Fibroblast of skin of right biceps (primary cell): ENCODE measurements at places on chromosomes 4 and X.

DNA sequence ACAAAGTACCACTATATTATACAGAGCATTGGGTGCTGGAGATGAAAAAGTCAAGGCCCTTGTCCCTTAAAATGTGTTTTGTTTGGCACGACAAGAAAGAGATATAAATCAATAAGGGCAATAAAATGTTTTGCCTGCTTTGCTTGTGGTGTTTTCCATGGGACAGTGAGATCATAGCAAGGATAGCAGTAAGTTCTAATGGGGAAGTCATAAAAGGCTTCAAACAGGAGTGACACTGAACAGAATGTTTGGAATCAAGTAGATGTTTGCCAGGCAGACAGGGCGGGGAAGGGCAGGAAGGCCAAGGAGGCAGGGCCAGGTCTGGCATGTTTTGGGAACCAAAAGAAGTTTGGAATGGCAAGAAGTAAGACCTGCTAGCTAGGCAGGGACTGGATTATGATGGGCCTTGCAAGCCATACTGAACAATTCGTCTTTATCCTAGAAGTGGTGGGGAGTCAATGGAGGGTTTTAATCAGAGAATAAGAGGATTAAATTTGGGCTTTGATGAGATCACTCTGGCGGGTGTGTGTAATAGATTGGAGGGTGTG is 16.4 kb downstream of the FGF2 start:
- DNase-seq: no peak

- no peak for DNase-seq
These were observed 26.6 kb downstream of the VSIG4 start for GRCh38 chrX:66013194-66013816.

GRCh38 chrX:130841776-130842175 is 61.2 kb downstream of the ENOX2 start:
- DNase-seq: no peak

GRCh38 chr4:138181287-138181686 is 60.9 kb downstream of the SLC7A11 start:
- DNase-seq: peak; percentile 26

GRCh38 chr4:48252313-48252712 is 17.3 kb downstream of the TEC start:
- DNase-seq: no peak

- DNase-seq: no peak
These were observed 15.8 kb downstream of the RPL39 start for GRCh38 chrX:119775517-119776238.

- DNase-seq: no peak
These were observed 36.4 kb downstream of the FAM193A start for GRCh38 chr4:2572866-2573265.

DNA sequence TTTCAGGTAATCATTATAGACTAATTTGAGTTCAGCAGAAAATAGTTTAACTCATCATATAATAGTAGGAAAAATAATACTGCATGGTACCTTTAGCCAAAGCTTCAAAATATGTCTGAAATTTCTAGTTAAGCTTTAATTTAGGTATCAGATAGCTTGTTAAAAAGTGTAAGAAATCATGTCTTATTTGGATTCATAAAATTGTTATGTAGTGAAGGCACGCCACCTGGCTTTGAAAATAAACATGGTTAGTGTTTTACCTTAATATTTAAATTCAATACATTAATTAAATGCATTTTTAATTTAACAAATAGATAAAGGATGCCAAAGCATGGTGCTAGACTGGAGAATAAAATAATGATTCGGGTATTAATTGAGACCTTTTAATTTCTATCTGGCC is 211.4 kb downstream of the FSTL5 start:
- DNase-seq: no peak

DNA sequence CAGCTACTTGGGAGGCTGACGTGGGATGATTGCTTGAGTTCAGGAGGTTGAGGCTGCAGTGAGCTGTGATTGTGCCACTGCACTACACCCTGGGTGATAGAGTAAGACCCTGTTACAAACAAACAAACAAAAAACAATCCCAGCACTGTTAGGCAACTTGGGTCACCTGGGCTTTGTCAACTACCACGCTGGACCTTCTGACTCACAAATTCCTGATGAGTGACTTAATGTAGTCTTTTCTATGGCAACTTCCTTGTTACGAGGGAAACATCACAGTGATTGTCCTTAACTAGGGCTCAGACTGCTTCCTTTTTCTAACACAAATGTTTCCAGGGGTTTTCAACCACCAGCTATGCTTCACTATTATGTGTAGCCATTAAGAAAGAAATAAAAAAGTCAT is 128.8 kb upstream of the GPC4 start:
- peak; percentile 75 for DNase-seq

DNA sequence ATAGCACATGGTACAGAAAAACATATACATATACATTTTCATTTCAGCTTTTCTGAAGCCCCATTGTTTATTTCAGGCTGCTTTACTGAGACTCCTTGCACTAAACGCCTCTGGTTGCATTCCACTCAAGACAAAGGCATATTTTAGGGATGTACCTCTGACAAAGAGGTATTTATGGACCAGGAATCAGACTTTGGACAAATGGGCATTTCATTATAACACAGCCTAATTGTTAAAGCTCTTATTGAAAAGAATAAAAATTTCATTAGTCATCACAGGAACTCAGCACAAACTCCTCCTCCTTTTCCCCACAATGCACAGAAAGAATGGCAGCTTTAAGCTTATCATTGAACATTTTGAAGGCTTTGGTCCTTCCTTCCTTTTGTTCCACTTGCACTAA is 62.9 kb upstream of the UGT8 start:
- DNase-seq: no peak

DNA sequence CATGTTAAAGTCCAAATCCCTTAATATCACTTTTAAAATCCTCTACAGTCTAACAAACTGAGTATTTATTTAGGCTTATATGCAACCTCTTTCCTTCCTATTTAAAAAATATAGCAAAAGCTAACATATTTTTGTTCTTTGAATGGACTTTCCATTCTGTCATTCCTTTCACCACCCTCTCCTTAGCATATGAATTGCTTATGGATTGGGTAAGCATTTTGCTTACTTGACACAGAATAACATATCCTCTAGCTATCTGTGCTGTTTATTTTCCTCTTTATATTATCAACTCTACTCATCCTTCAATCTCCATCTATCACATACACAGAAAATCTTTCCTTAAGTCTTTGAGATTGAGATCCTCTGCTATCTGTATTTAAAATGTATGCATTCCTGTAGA is 206.1 kb upstream of the NEIL3 start:
- no peak for DNase-seq

DNA sequence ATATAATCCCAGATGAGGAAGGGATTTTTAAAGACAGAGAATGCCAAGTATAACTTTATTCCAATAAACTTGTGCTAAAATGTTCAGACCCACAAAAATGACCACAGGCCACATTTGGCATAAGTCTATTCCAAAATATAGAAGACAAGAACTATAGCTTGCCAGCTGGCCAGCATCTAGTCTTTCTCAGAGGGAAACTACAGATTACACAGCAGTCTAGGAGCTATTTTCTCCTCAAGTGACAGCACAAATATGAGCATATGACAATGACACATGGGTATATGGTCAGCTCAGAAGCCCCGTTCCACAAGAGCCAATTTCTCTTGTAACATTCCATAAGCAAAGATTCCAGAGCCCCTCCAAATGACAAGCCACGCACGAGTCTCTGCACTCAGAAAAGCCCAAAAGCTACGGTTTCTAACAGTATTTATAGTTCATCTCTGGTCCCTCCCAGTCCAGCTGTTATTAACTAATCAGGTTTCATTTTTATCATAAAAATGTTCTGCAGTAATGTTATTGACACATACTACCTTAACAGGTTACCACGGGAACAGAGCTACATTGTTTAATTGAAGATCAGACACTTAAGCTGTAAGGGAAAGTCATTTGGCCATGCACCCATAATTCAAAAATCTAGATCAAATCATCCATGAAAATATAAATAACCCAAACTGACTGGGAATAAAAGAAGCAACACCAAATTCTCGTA is 70.3 kb downstream of the RAB28 start:
- DNase-seq: no peak

DNA sequence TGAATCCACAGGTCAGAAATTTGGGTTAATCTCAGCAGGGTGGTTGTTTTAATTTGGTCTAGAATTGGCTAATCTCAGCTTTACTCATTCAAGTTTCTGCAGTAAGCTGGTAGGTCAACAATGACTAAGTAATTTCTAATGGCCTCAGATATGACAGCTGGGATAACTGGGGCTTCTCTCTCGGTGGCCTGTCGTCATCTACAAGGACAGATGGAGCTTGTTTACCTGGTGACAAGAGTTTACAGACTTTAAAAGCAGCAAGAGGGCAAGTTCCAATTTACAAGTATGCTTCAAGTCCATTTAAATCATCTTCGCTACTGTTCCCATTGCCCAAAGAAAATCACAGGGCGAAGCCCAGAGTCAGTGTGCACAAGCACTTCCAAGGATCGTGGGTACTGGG is 453.9 kb downstream of the PDHA2 start:
- no peak for DNase-seq

DNA sequence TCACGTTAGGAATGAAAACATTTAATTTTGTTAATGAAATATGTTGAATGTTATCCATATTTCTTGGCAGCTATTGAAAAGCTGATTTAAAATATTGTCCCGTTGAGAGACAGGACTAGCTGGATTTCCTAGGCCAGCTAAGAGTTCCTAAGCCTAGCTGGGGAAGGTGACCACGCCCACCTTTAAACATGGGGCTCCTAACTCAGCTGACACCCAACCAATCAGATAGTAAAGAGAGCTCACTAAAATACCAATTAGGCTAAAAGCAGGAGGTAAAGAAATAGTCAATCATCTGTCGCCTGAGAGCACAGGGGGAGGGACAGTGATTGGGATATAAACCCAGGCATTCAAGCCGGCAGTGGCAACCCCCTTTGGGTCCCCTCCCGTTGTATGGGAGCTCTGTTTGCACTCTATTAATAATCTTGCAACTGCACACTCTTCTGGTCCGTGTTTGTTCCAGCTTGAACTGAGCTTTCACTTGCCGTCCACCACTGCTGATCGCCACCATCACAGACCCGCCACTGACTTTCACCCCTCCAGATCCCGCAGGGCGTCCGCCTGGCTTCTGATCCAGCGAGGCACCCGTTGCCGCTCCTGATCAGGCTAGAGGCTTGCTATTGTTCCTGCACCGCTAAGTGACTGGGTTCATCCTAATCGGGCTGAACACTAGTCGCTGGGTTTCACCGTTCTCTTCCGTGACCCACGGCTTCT is 308.9 kb downstream of the GLUD2 start:
- no peak for DNase-seq

GRCh38 chr4:110352670-110353442 is 123.1 kb upstream of the ENPEP start:
- DNase-seq: no peak
